BJ (cell line): ENCODE measurements at places on chromosomes 1 and 21.

DNA sequence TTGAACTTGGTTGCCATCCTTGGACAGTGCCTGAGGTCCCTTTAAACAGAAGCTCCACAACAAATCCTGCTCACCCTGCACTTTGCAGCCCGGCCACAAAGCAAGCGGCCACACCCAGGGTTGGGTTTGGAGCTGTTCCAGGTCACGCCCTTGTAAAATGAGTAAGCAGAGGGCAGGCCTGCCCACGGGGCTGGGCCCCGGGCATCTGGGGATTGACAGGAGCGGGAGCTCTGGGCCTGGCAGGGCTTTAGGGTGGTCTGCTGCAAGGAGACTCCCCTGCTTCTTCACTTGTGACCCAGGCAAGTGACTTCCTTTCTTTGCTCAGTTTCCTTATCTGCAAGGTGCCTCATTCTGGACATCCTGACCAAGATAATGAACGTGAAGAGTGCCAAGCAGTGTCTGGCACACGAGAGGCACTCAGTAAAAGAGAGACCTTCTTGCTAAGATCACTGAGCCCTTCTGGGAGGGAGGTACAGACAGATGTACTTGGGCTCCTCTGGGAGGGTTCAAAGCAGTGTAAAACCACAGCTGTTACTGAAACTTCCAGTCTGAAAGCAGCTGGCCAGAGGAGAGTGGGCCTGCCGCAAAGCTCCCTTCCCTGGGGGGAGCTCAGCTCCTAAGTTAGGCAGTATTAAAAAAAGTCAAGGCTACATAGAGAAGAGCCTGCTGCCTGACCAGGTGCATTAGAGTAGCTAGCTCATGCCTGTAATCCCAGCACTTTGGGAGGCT, 2.6 kb downstream of the E2F2 start:
- peak; percentile 41 for DNase-seq

DNA sequence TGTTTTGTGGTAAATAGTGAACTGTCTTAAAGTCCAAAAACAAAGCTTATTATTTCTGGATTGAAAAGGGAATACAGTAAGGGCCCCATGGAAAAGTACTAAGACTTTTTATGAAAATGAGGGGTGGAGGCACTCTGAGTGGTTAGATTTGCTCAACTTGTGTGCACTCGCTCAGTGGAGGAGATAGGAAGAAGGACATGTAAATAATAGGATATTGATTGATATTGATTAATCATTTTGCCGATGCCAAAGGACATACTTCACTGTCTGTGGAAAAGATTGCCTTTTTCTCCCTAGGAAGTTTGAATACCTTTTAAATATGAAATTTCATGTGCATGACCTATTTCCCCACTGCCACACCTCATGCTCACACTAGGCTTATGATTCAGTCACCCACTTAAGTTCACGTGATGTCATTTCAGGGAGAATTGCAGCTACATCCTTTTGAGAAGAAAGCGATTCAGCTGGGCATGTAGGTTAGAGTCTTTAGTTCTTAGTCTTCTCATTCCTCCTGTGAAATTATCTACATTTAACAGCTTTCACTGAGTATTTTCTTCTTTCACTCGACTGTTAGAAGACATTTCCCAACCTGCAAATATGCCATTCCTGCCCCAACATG, 5.0 kb downstream of the MTR start:
- DNase-seq = no peak

- peak; percentile 8 for DNase-seq
These were observed 201.7 kb upstream of the CHRM3 start for GRCh38 chr1:239184561-239185244.

DNA sequence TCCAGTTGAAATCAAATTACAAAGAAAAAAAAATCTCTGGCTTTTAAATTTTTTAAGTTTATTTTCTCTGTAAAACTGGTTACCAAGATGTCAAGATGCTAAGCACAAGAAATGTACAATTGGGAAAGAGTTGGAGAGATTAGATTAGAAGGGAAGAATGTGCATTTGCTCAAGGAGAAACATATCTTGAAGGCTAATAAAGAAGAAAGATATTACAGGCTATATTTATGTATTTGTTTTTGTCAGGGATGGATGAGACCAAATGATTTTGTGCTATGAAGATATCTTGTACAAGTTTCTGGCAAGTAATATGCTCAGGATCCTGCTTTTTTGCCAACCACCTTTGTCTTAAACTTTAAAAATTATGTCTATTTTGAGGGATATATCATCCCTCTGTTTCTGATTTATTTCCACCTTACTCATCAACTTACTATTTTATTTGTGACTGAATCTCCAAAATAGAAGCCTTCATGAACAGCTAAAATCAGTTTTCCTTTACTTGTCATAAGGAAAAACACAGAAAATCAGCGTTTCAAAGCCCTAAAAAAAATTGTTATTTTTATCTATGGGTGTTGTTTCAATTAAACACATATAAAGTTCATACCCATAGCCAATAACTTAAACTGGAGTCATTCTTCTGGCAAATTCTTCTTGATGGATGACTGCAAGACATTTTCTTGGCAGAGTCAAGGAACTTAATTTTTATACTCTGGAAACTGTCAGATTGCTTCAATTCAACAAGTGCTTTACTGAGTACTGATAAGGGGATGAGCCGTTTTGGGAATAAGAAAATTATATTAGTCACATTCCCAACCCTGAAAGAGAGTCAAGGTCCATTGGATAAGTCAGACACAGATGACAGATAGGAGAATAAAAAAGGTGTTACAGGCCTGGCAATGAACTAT, 141.8 kb downstream of the CTH start:
- DNase-seq = no peak

DNA sequence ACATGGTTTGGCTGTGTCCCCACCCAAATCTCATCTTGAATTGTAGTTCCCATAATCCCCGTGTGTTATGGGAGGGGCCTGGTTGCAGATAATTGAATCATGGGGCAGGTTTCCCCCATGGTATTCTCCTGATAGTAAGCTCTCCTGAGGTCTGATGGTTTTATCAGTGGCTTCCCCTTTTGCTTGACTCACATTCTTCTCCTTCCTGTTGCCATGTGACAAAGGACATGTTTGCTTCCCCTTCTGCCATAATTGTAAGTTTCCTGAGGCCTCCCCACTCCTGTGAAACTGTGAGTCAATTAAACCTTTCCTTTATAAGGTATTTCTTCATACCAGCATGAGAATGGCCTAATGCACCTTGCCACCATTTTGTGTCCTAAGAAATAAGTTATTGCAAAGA, 415.0 kb downstream of the COL11A1 start:
- DNase-seq = no peak

DNA sequence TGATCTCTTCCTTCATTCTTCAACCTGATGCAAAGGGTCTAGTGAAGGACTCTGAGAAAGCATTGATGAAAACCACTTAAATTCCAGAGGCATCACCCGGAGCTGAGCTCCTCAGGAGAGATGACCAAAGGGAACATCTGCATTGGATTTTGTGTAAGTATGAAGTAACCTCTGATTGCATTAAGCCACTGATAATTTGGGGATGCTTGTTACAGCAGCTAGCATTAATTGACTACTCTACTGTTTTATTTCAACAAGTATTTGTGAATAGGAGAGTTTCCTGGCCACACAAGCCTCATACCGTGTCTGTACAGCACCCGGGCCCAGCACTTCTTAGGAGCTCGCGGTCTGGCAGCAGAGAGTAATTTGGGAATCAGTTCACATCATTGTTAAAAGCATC, 250.7 kb upstream of the POU3F1 start:
- no peak for DNase-seq

- DNase-seq = no peak
These were observed 172.7 kb upstream of the FGGY start for GRCh38 chr1:59124166-59124565.

DNA sequence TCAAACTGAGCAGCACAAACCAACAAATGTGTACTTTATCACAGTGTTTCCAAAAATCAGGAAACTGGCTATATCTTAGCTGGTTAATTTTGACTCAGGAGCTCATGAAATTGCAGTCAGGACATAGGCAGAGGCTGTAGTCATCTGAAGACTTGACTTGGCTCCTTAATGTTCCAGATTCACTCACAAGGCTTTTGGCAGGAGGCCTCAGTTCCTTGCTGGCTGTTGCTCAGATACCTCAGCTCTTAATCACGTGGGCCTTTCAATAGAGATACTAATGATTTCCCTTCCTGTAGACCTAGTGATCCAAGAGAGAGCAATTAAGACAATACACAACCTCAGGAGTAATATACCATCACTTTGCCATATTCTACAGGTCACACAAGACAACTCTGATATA, 537.7 kb downstream of the BRINP3 start:
- DNase-seq = no peak

DNA sequence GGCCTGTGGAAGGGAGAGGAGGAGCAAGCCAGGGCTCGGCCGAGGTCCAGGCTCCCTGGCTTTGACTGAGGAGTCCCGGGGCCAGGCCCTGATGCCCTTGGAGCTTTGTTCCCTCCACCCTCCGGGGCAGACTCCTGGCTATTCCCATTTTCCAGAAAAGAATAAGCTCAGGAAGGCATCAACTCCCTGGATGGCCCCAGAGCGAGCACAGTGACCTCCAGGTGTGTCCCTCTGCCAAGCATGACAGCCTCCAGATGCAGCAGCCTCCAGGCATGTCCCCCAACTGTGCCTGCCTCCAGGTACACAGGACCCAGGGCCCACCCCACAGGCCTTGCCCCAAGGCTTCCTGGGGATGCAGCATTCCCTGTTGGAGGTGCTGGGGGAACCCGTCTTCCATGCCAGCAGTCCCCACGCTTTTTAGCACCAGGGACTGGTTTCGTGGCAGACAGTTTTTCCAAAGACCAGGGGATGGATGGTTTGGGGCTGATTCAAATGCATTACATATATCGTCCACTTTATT, 15.7 kb upstream of the ARHGEF16 start:
- no peak for DNase-seq

DNA sequence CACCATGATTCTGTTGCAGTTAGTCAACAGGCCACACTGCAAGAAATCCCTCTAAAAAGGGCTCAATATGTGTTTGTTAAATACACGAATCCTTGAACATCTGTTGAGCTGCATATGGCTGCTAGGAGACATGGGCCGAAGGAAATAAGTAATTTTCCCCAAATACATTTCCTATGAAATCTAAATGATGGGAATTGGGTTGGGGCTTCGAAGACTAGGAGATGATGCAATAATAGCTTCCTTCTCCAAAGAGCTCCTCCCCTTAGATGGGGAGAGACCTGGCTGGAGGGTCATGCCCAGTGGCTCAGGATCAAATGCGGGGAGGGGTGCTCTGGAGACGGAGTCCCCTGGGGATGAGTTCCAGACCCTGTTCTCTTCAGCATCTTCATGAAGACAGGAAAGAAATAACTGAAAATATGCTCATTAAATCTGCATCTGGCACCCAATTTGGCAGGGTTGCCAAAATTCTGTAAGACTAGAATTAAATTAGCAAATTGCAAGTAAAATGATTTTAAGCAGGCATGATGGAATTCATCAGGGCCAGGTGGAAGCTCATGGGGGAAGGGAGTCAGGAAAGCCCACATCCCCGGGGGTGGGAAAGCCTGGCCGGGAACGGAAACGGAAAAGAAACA, 165.0 kb upstream of the EDN2 start:
- no peak for DNase-seq

- no peak for DNase-seq
These were observed 100.8 kb upstream of the SLC45A1 start for GRCh38 chr1:8217011-8217711.

- DNase-seq = no peak
These were observed 1.0 kb downstream of the ANGEL2 start for GRCh38 chr1:213014642-213015041.

- peak; percentile 62 for DNase-seq
These were observed 18.5 kb downstream of the ETS2 start for GRCh38 chr21:38824124-38824822.

DNA sequence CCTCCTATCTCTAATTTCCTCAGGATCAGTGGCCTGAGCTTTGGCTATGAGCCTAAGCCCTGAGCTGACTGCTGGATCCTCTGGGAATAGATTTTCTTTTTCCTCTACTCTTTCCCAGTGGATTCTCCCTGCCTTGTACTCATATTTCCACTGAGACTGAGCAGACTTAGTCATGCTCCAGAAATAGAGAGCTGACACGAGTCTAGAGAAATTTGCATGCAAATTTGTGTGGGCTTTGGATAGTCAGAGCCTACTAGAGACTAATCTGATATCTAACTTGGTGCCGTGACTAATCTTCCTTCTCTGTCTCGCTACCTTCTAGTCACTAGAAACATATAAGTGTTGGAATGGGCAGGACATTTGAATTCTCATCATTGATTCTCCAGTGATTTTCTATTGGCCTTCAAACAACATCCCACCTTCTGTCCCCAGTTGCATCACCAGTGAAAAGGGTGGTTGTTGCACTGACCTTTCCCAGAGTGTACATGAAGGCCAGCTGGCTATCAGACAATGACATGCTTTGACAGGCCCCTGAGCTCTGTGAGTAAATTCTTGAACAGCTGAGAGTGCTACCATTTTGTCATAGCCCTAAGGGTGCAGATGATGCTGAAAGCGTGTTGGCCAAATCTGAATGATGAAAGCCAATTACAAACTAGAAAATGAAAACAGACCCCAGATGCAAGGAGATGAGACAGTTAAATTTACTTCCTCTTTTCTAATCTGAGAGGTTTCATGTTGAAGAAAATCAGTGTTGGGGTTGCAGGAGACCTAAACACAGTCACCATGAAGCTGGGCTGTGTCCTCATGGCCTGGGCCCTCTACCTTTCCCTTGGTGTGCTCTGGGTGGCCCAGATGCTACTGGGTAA, at the start of gene FCRLA:
Gene FCRLA (plus strand): TSS at position 748 of the 866 bp plus-strand sequence. CDS start 36 bp downstream, at position 784.
- peak; percentile 87 for DNase-seq

GRCh38 chr1:205505076-205505729, 734 bp downstream of the CDK18 start:
- DNase-seq = no peak

DNA sequence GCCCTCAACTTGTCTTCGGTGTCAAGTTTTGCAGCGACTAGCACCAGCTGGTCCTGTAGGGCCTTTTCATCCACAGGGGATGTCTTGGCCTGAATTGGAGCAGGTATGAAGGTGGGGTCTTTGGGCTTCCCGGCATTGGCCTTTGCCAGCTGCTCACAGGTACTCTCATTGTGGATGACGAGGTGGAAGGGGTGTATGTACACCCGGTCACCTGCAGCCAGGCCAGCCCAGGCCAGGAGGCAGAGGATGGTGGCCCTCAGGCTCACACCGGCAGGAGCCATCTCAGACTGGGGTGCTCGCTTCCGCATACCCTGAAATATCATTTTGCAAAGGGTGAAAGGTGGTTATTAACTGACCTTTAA, 3.4 kb downstream of the AGT start:
- no peak for DNase-seq

DNA sequence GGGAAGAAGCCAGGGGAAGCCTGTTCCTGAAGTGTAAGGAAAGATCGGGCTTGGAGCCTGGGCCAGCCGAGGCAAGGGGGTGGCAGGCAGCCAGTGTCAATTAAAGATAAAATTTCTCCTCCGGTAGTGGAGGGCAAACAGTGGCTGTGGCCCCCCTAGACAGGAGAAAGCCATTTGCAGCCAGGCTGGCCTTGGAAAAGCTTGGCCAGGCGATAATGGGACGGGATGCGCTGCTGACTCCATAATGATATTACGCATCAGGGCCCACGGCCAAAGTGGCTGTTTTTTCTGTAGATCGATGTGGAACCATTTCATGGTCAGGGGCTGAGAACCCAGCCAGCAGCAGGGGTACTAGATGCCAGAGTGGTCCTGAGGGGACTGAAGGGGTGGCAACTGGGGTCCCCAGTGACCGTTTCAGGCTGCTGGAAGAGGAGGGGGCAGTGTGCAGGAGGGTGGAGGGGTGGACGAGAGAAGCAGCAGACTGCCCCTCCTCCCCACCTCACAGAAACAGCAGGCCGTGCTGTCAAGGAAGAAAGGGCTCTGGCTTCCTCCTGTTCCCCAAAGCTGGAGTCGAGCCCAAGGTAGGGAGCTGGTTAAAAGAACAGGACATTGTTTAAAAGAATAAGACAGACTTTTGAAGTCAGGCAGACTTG, 25.2 kb downstream of the KCNC4 start:
- DNase-seq = no peak

GRCh38 chr21:43893536-43894205, 28.6 kb downstream of the AGPAT3 start:
- DNase-seq = no peak
